ENCODE measurements at places on chromosomes 12 and 14.

DNA sequence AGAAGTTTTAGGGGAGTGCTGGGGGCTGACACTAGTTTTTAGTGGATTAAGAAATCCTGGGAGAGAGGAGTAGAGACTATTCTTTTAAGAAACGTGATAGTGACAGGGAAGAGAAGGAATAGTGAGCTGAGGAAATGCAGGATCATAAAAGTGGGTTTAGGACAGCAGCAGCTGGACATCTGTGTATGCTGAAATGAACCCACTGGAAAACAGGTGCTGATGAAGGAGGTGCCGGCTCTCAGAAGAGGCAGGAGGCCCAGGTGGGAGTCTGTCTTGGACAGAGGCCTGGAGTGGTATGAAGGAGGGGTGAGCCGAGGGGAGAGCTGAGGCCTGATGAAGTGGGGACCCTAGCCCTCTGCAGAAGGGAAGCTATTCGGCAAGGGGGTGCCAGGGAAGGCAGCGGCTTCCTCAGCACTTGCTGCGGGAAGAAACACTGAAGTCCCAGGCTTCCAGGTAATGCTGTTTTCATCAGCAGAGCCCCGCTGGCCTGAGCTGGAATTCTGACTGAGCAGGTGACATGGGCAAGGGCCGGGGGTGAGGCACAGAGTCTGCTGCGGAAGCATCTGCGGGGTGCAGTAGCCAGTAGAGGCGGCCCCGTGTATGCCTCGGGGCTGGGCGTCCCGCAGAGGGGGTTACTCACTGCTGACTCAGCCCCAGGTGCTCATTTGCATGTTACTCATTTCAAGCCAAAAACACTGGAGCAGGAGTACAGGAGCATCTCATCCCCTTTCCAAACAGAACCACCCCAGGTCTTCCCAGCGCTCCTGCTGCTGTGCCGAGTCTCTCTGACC is 89.7 kb downstream of the TMCC3 start:
- no peaks in the 10 kb centered on the region for H3K36me3 ChIP-seq
- H3K27me3 ChIP-seq = peaks cover 16% of the 10 kb centered on the region
- peaks cover 3% of the 10 kb centered on the region for H3K4me1 ChIP-seq
- H3K27ac ChIP-seq = no peak overlapping the region
- H3K4me3 ChIP-seq = no peak overlapping the region

DNA sequence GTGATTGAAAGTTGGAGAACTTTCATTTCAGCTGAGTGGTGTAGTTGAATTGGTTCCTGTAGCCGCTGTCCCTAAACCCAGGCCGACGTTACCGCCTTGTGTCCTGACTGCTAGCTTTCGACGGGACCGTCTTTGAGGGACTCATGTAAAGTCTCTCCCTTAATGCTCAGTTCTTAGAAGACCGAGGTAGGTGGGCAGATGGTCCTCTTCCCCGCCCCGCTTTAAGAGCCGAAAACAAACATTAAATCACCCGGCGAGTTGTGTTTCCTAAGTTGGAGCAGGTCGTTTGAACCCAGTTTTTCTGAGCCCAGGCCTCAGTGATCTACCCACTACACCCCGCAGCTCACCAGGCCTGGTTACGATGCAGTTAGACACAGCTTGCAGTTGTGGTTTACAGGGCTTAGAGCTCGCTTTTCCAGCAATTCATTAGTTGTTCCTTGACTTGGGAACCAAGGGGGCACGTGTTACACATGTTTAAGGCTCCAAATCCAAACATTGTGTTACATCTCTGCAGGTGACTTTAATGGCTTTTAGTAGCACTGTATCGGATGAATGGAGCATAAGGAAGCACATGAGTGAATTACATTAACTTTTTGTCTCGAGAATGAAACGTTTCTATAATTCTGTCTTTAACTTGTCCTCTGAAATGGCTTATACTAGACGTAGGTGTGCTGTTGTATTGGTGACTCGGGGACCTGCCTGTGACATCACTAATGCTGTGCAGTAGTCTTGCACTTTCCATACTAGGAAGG is 790 bp downstream of the NEDD1 start:
- H3K36me3 ChIP-seq = no peaks in the 10 kb centered on the region
- H3K27me3 ChIP-seq = peaks cover 2% of the 10 kb centered on the region
- H3K4me1 ChIP-seq = peaks cover 29% of the 10 kb centered on the region
- H3K4me3 ChIP-seq = peak overlapping the region; percentile 99

- peaks cover 15% of the 10 kb centered on the region for H3K4me1 ChIP-seq
- no peaks in the 10 kb centered on the region for H3K36me3 ChIP-seq
- peak; percentile 75 for DNase-seq
- H3K27ac ChIP-seq = peak overlapping the region; percentile 90
Measured at GRCh38 chr12:53047221-53048032, 2.4 kb upstream of the TNS2 start.

- no peaks in the 10 kb centered on the region for H3K27me3 ChIP-seq
- H3K36me3 ChIP-seq = no peaks in the 10 kb centered on the region
- H3K4me3 ChIP-seq = no peak overlapping the region
- peaks cover 3% of the 10 kb centered on the region for H3K4me1 ChIP-seq
- DNase-seq = peak; percentile 4
Measured at GRCh38 chr14:104892531-104893434, 27.7 kb downstream of the CEP170B start.

DNA sequence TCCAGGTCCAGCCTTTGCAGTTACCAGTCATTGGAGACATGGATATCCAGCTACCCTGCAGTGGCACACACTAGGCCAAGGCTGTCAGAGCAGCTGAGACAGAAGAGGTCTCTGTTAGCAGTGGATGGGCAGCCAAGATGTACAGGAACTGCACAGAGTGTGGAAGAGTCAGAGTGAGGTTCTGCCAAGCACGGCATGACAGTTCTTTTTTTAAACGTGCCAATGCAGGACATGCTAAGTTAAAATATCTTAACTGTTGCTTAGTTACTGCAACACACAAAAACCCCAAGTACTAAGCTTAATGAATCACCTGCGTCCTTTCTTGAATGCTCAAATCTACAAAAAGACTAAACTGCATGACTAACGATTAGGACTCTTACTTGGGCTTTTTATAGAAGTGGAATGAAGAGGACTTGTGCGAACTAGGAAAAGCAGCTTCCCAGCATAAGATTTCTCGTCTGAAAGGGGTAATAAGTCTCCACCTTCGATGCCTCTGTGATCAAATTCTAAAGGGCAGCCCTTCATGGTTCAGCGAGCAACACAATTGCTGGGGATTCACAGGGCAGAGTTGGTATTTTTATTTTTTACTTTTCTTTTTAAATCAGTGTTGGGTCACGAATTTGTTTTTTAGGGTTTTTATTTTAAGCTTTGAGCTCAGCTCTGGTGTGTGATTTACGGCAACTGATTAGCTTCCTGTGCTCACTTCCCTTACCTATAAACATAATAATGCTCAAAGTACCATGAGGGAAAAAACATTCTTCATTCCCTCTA is 20.6 kb downstream of the MAPK1IP1L start:
- no peaks in the 10 kb centered on the region for H3K36me3 ChIP-seq
- H3K27me3 ChIP-seq = no peaks in the 10 kb centered on the region
- no peak for DNase-seq
- peak overlapping the region; percentile 72 for H3K4me3 ChIP-seq
- peak overlapping the region; percentile 75 for H3K27ac ChIP-seq

DNA sequence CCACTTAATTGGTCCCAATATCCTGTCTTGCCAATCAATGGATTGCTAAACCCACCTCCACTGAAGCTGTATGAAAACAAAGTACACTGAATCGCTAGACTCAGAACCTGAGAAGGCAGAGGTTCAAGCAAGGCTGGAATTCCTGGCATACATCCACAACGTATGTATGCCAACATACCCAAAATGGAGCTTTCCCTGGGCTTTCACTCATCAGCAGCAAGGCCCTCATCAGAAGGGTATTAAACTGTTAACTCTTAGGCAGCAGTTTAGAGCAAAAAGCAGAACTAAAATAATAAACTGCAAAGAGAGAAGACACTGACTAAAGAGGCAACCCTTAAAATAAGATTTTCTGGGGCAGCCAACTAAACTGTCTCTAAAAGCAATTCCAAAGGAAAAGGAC is 13.6 kb downstream of the MED13L start:
- no peaks in the 10 kb centered on the region for H3K36me3 ChIP-seq
- peak overlapping the region; percentile 22 for H3K4me3 ChIP-seq
- DNase-seq = no peak
- peaks cover 43% of the 10 kb centered on the region for H3K4me1 ChIP-seq
- no peaks in the 10 kb centered on the region for H3K27me3 ChIP-seq
- no peak overlapping the region for H3K27ac ChIP-seq

DNA sequence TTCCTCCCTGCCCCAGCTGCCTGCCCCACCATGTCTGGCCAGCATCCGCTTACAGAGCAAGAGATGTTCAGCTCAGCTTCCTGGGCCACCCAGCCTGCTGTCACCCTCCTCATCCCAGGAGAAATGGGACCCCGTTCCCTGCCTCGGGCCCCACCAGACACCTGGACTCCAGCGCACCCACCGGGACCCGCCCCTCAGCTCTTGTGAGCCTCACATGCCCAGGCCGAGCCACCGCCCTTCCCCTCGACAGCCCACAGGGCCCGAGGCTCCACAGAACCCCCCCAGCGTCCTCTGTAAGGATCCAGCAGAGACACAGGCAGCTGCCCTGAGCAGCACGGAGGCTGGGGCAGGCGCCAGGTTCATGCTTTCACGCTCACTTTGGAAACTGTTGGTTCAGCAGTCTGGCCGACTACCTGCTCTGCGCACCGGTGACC is 18.4 kb upstream of the C14orf180 start:
- H3K27ac ChIP-seq = no peak overlapping the region
- H3K4me1 ChIP-seq = peaks cover 2% of the 10 kb centered on the region
- DNase-seq = no peak
- peaks cover 34% of the 10 kb centered on the region for H3K27me3 ChIP-seq

GRCh38 chr12:114835031-114835430 is 151.1 kb upstream of the TBX3 start:
- no peak overlapping the region for H3K27ac ChIP-seq
- H3K4me3 ChIP-seq = no peak overlapping the region
- peaks cover 2% of the 10 kb centered on the region for H3K27me3 ChIP-seq
- H3K36me3 ChIP-seq = no peaks in the 10 kb centered on the region
- no peaks in the 10 kb centered on the region for H3K4me1 ChIP-seq
- no peak for DNase-seq

DNA sequence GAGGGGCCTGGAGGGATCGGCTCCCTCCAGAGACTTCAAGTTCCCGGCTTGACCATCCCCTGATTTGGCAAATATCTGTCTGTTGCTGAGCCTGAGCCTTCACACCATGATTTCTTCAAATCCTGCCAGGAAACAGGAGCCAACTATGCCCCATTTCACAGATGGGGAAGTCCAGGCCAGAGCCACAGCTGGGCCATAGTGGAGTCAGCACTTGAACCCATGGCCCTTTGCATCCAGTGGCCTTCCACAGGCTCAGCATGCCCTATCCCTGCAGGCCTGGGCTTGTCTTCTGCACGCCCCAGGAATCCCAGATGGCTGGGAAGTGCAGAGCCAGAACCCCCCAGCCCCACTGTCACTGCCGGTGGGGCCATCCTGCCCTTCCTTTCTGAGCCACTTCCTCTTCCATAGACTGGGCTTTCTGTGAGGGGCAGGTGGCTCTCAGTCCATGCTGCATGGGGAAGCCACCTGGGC is 44.9 kb downstream of the CYP46A1 start:
- DNase-seq = no peak
- peaks cover 18% of the 10 kb centered on the region for H3K27me3 ChIP-seq
- no peaks in the 10 kb centered on the region for H3K36me3 ChIP-seq

DNA sequence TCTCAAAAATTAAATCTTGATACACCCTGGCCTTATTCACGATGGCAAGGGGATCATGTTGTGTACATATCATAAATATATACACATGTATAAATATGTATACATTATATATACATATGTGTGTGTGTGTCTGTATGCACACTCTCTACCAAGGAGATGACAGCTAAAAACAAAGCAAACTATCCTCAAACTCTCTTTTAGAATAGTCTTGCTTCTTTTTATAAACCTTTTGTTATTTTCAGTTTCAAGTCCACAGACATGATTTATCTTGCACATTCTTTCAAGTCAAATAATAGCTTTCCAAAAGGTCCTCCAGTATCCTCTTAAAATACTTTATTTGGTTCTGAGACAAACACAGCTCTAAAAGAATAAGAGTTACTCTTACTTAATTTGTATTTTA is 8.4 kb downstream of the ANO6 start:
- DNase-seq = no peak
- H3K27ac ChIP-seq = no peak overlapping the region
- no peak overlapping the region for H3K4me3 ChIP-seq
- peaks cover 5% of the 10 kb centered on the region for H3K36me3 ChIP-seq
- no peaks in the 10 kb centered on the region for H3K27me3 ChIP-seq

DNA sequence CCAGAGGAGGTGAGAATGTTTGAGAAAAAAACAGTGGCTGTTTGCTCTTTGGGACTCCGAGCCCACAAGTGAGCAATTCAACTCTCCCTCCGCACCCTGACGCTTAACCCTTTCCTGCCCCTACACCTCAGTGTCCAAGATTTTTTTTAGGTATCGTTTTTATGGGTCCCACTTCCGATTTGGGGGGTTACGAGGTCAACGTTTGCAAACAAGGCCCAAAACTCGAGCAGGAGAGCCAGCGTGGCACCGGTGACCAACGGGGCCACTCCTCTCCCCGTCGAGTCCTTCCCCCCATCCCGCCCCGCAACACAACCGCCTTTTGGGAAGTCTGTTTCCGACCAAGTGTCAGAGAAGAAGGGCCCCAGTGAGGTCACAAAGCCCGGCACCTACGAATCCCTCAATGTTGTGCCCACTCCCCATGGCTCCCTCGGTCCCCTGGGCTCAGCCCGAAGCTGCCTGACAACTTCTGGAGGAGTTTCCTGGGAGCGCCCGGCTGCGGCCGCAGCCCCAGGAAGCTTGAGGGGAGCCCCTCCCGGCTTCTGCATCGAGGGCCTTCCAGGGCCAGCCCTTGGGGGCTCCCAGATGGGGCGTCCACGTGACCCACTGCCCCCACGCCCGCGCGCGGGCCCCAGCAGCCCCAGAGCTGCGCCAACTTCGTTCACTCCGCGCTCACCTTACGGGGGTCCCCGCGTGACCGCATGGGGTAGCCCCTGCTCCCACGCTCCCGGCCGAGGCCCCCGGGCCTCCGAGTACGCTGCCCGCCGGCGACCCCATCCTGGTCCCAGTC is 1.2 kb downstream of the CDK2AP1 start:
- DNase-seq = no peak
- H3K27ac ChIP-seq = no peak overlapping the region
- no peaks in the 10 kb centered on the region for H3K36me3 ChIP-seq
- H3K4me1 ChIP-seq = peaks cover 27% of the 10 kb centered on the region
- H3K27me3 ChIP-seq = no peaks in the 10 kb centered on the region
- peak overlapping the region; percentile 78 for H3K4me3 ChIP-seq

GRCh38 chr12:93025145-93026103 is 96.3 kb upstream of the EEA1 start:
- H3K4me1 ChIP-seq = no peaks in the 10 kb centered on the region
- peak; percentile 28 for DNase-seq
- H3K4me3 ChIP-seq = no peak overlapping the region
- H3K27me3 ChIP-seq = no peaks in the 10 kb centered on the region
- H3K36me3 ChIP-seq = no peaks in the 10 kb centered on the region
- no peak overlapping the region for H3K27ac ChIP-seq

DNA sequence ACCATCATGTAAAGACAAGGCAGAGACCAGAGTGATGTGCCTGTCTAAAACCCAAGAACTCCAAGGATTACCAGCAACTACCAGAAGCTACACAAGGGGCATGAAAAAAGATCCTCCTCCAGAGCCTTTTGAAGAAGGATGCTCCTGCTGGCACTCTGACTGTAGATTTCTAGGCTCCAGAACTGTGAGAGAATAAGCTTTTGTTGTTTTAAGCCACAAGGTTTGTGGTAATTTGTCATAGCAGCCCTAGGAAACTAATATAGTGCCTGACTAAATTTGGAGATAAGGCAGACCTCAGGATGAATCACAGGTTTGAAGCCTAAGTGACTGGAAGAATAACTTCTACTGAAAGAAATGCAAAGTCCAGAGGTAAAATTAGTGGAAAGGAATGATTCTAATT is 132.9 kb downstream of the CEP83 start:
- peaks cover 64% of the 10 kb centered on the region for H3K36me3 ChIP-seq
- DNase-seq = no peak
- no peak overlapping the region for H3K4me3 ChIP-seq
- H3K27ac ChIP-seq = no peak overlapping the region
- H3K27me3 ChIP-seq = no peaks in the 10 kb centered on the region
